Right renal pelvis (tissue), 4 donors: ENCODE measurements at places on chromosomes 7 and 10. TPM values are rescaled to one million over a fixed set of nuclear protein-coding genes. Genes with fewer than 3 reads are reported as not detected.

- DNase-seq: no peak
These were observed 107.6 kb downstream of the TES start for GRCh38 chr7:116317907-116318306.

Gene WNT8B
- polyA plus RNA-seq: 0.69 TPM

DNA sequence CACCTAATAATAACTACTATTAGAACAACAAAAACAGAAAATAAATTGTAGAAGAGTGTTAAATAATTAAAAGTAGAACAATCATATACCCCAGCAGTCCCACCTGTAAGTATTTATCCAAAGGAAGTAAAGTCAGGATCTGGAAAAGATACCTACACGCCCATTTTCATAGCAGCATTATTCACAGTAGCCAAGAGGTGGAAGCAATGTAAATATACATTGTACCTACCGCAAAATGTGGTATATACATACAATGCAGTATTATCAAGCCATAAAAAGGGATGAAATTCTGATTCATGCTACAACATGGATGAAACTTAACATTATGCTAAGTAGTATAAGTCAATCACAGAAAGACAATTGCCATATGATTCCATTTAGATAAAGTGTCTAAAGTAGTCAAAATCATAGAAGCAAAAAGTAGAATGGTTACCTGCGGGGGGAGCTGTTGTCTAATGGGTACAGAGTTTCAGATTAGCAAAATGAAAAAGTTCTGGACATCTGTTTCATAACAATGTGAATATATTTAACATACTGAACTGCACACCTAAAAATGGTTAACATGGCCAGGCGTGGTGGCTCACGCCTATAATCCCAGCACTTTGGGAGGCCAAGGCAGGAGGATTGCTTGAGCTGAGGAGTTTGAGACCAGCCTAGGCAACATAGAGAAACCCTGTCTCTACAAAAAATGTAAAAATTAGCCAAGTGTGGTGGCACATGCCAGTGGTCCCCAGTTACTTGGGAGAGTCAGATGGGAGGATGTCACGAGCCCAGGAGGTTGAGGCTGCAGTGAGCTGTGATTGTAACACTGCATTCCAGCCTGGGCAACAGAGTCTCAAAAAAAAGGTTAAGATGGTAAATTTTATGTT lies 6.0 kb upstream of the TMED4 start:
- DNase-seq: no peak

GRCh38 chr7:55533050-55533728 lies 39.1 kb downstream of the VOPP1 start:
- no peak for DNase-seq

DNA sequence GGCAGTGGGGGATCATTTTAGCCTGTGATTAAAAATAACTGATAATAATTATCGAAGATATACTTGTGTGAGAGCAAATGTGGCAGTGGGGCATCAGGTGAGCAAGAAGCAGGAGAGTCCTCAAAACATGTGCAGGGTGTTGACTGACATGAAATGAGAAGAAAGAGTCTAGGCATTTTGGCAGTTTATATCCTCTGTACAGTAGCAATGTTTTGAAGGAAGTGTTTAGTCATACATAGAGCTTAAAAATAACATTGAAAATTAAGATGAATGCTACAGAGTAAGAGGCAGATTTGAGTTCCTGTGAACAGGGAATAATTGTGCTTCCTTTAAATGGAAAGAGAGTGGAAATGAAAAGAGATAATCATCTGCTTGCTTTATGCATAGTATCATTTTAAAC lies 47.4 kb downstream of the VPS50 start:
- DNase-seq: no peak
